ENCODE measurements at places on chromosomes 5 and 9.

- DNase-seq: no peak
These were observed 31.5 kb downstream of the MACROH2A1 start for GRCh38 chr5:135367554-135367953.

GRCh38 chr9:137107312-137107921 lies 7.1 kb downstream of the DPP7 start:
- DNase-seq: no peak

DNA sequence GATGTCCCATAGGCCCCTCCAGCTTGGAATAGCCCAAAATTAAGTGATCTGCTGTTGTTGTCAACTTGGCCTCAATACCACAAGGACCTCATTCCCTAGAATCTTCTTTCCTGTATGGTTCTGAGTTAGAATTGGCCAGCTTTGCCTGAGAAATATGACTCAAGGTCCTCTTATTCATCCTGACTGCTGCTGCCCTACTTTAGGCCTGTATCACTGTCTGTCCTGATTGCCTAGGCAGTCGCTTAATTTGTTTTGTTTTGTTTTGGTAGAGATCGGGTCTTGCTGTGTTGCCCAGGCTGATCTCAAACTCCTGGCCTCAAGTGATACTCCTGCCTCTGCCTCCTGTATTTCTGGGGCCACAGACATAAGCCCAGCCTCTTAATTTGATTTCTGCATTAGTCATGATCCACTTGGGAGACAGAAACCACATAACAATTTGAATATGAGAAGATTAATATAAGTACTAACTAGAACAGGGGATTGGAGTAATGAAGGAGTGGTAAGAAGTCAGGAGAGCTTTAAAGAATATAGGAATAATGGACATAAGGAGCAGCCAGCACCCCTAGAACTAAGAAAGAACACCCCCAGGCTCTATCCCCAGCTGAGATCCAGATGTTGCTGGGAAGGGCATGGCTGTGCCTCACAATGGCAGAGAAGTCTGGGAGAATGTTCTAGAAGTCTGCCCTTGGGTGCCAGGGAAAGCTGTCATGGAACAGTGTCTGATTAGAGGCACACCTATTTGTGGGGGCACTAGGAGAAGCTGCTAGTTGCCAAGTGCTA lies 4.6 kb downstream of the TEX53 start:
- no peak for DNase-seq

GRCh38 chr5:132426525-132427138 lies 57.1 kb downstream of the SLC22A5 start:
- peak; percentile 89 for DNase-seq

DNA sequence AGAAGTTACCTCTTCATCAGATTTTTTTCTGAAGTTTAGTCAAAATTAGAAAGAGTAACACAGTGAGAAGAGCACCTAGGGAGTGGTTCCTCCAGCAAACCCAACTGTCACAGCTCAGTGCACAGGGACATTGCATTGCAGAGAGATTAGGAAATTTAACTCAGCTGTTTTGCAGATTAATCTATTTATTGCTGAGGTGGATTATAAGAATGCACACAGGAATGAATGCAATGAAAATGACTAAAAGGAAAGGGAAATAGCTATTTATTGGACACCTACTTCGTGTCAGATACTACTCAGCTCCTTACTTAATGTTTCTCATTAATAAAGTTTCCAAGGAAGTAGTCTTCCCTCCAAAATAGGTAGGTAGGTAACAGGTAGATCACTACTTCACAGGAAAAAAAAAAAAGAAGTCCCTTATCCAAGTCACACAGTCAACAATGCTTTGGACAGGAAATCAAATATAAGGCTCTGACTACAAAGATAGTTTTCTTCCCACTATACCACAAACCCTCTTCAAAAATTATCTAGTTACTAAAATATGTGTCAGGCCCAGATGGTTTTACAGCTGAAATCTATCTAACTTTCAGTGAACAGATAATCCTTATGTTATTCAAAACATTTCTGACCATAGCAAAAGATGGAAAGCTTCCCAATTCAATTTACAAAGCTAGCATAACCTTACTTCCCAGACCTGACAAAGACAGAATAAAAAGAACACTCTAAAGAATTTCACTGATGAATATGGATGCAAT lies 442.2 kb upstream of the MPDZ start:
- DNase-seq: no peak

Measured in RPMI8226 (cell line).